ENCODE measurements at places on chromosomes 4 and X.

DNA sequence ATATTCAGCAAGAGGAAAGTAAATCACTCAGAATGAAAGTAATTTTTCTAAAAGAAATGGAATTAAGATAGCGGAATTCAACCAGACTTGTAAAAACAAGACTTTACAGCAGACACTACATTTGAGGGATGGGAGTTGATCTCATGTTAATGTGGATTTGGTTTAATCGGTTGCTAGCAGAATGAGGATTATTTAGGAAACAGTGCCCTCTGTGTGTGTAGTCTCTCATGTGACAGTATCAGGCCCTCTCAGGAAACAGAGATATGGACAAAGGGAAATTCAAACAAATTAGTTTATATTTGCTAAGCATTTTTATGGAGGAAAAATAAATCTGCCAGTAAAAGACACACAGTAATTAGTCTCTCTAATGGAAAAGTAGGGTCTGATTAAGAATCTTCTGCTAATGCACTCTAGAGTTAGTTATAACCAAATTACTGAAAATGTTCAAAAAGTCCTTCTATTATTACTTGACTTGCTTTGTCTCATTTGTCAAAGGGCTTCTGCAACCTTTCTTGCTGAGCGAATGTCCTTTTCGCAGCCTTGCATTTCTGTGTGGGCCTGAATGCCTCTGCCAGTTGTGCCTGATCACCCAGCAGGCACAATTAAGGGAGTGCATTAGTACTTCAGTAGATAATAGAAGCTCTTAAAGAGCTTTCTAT lies 1282.3 kb upstream of the TENM3 start:
- no peak for DNase-seq

GRCh38 chr4:121861426-121861825 lies 8.8 kb downstream of the BBS7 start:
- DNase-seq = no peak

- no peak for DNase-seq
These were observed 3.4 kb downstream of the GALNT7 start for GRCh38 chr4:173171987-173172386.

GRCh38 chr4:74632634-74633033 lies 161.7 kb downstream of the BTC start:
- DNase-seq = peak; percentile 72

- DNase-seq = no peak
These were observed 1195.2 kb downstream of the TECRL start for GRCh38 chr4:63214076-63214475.

DNA sequence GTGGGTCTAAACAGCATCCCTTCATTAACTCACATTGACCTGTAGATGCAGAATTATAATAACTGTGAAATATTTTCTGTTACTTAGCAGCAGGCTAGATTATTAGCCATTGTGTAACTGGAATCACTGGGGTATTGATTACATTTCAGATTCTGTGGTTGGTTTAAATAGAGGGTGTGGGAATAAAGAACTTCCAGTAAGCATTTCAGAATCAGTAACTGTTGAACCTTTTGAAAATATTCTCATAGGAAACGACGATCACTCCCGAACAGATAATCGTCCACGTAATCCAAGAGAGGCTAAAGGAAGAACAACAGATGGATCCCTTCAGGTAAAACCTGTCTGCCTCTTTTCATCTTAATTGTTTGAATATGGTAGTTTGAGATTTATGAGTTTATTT lies 33.6 kb downstream of the FMR1 start:
- DNase-seq = no peak

DNA sequence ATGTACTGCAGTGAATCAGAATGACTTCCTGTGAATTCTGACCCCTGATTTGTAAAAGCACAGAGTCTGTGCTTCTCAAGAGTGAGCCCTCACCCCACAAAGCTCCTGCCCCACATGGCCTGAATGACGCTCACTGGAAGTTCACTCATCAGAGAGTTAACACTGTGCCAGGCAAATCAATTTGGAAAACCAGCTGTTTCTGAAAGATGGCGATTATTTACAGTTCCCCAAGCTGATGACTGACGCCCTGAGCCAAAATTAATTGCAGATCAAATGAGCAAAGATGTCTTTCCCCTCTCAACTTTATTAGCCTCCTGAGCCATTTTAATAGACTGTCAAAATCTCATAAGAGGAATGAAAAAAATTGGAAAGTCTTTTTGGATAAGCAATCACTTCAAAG lies 118.0 kb downstream of the SLC2A9 start:
- DNase-seq = no peak

DNA sequence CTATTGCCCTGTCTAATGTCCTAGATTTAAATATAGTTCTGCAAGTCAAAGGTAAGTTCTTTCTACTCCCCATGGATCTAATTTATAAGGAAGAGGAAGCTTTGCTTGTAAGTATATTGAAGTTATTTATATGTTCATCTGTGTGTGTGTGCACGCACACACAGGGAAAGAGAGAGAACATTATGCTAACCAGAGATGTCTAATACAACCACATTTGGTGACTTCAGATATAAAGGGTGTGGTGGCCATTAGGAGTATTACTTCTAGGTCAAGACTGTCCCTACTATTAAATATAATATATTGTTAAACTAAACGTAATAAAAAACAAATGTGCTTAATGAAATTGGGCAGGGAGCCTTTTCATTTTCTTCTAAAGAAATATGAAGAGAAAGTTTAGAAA lies 4.1 kb downstream of the DCK start:
- no peak for DNase-seq

- no peak for DNase-seq
These were observed 1.2 kb downstream of the SLC39A8 start for GRCh38 chr4:102343964-102344519.

- no peak for DNase-seq
These were observed 4.6 kb upstream of the ANKRD50 start for GRCh38 chr4:124717101-124717500.

DNA sequence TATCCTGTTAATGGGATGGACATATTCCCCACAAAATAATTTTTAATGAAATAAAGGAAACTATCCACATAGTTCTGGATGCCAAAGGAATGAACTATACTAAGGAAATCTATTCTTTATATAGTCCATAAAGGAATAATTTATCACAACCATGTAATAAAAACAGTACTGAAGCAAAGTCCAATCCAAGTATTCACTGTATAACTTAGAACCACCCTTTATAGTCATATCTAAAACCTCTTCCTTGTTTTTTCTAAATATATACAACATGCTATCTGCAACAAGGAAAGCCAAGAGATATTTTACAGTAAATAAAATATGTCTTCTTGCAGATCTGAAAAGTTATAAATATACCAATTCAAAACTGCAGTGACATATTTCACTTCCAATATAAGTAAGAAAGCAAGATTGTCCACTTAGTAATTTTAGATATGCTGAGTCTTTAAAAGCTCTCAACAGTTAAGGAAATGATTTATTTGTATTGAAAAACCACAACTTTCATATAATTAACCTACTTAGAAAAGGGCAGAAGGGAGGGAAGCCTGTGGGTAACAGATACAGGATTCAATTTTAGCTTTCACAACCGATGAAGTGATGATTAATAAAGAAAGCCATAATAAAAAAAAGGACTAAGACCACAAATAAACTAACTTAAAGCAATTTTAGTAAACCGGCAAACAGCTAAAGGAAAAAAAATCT lies 8.0 kb downstream of the NR3C2 start:
- DNase-seq = peak; percentile 22
